D721Med (cell line): ENCODE measurements at places on chromosomes 6 and 20.

DNA sequence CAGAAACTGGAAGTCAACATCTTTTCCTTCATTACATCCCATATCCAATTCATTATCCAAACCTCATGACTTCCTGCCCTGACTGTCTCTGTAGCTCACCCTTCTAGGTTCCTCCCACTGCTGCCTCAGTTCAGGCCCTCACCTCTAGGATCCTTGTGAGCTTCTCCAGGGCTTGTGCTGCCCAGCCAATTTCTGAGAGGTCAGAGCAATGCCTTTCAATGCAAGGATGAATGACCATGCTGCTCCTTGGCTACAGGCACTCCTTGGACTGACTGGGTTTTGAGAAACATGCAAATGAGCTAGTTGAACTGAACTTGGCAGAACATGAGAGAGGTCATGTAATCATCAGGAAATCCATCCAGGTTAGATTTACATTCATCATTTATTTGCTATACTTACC is 173.4 kb downstream of the KIF16B start:
- no peak for DNase-seq

GRCh38 chr20:43985121-43985520 is 70.5 kb downstream of the TOX2 start:
- DNase-seq = no peak

DNA sequence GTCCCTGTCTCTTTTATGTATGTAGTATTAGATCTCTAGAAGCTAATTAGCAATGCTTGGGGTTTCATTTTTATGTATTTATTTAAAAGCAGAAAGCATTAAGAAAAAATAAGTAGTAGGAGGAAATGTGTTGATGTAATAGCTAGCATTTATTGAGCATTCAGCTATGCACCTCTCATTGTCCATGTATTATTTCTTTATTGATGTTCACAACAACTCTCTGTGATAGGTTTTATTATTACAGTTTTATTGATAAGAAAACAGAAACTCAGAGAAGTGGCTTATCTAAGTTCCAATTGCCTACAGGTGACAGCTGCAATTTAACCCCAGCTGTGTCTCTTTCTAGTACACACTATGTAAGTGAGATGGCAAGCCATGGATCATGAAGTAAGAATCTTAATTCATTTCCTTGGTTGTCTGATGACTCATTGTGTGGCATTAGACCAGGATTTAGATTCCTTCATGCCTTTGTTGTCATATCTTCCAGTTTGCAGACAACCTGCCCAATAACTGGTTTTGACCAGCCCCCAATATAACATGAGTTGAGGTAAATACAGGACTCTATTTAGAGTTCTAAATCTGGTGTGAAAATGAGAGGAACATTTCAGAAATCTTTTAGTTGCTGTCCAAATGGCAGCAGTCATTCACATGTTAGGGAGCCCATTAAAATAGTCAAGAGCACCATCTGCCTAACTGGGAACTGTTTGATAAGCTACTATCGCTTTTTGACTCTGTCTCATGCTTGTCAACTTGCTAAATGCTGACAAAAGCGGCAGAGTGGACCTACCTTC is 170.8 kb upstream of the PHACTR1 start:
- no peak for DNase-seq

DNA sequence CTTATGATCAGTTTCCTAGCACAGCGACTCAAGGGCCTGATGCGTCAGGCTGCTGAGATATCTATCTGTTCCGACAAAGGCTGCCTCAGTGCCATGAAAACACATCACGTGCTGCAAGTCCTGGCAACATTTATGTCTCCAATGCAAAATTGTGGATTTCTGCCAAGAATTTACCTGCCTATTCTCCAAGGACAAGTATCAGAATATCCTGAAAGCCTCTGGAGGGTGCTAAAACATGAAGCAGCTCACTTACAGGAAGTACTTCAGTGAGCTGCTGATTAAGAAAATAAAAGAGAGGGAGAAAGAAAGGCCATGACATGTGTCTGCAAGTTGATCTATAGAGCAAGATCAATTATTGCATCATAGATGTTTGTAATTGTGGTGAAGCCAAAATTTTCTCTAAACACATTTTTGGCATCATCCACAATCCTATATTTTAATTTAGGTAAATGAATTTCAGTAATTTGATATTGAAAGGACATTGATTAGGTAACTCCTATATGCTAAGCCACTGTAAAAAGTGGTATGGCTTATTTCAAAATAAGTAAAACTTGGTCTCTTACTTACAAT is 25.8 kb upstream of the TPBG start:
- DNase-seq = no peak

- DNase-seq = no peak
Observed at GRCh38 chr20:60024801-60025200, 66.6 kb downstream of the CDH26 start.
